ENCODE measurements at places on chromosomes 11 and 22.

GRCh38 chr11:72308226-72309073 is 64.5 kb upstream of the PHOX2A start:
- no peak for DNase-seq

GRCh38 chr11:67640021-67640757 is 626 bp upstream of the TBX10 start:
- DNase-seq: no peak

DNA sequence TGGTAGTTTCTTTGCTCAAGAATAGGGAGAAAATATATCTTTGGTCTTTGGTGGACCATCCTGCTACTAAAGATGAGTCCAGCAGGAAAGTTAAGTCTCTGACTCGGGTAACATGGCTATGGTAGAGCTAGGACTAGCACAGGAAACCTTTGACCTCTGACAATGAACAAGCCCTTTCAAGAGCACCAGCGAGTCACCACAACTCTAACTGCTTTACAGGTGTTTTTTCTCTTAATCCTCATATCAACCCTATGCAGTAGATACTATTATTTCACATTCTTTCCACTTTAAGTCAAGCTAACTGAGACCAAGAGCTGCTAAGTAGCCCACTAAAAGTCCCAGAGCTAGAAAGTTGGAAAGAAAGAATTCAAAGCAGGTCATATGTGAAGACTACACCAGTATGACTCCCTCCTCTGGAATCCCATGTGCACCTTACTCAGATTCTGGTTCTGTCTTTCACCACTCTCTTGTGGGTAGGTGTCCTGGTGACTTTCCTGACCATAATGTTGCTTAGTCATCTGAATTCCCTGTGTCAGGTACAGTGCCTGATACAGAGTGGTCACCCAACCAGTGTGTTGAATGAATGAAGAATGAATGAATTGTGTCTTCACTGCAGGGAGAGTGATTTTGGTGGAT is 53.8 kb upstream of the ME3 start:
- no peak for DNase-seq

- DNase-seq: no peak
Observed at GRCh38 chr11:118152020-118152551, 537 bp downstream of the SCN4B start.

GRCh38 chr11:32137263-32137662 is 46.4 kb downstream of the RCN1 start:
- no peak for DNase-seq

GRCh38 chr11:120715239-120715638 is 203.7 kb downstream of the GRIK4 start:
- DNase-seq: peak; percentile 25

DNA sequence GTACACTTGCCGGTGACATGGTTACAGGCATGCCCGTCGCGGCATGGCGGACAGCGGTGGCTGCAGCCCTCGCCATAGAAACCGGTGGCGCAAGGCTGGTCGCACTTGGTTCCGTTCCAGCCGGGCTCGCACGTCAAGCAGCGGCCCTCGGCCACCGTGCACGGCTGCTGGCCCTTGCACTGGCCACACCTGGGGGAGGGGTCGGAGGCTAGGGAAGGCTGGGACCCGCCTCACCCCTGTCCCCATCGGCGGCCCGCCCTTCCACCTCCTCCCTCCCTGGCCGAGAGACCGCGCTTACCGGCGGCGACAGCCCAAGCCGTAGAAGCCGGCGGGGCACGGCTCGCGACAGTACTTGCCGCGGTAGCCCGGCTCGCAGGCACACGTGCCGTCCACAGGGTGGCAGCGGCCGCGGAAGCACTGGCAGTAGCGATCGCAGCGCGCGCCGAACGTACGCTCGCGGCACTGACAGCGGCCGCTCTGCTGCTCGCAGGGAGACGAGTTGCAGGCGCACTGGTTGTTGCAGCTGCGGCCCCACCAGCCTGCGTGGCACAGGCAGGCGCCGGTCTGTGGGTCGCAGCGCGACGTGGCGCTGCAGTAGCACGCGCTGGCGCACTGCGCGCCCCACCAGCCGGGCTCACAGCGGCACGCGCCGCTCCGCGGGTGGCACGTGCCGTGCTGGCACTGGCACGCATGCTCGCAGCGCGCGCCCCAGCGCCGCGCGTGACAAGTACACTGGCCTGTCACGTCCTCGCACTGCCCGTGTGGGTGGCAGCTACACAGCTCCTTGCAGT is 6.7 kb downstream of the SCARF2 start:
- no peak for DNase-seq

DNA sequence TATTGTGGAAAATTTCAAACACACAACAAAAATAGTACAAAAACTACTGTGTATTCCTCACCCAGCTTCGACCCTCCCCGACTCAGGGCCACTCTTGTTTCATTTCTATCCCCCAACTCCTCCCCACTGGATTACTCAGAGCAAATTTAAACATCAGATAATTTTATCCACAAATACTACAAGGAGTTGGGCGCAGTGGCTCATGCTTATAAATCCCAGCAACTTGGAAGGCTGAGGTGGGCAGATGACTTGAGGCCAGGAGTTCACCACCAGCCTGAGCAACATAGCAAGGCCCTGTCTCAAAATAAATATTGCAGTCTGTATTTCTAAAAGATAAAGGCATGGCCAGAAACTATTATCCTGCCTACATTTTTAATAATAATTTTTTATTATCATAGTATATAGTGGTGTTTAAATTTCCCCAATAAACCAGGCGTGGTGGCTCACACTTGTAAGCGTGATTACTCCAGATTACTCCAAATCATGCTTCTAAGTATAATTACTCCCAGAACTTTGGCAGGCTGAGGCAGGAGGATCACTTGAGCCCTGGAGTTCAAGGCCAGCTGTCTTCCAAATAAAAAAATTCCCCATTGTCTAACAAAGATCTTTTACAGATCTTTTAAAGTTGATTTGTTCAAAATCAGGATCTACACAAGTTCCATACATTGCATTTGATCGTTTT is 39.8 kb downstream of the LRRC32 start:
- no peak for DNase-seq

DNA sequence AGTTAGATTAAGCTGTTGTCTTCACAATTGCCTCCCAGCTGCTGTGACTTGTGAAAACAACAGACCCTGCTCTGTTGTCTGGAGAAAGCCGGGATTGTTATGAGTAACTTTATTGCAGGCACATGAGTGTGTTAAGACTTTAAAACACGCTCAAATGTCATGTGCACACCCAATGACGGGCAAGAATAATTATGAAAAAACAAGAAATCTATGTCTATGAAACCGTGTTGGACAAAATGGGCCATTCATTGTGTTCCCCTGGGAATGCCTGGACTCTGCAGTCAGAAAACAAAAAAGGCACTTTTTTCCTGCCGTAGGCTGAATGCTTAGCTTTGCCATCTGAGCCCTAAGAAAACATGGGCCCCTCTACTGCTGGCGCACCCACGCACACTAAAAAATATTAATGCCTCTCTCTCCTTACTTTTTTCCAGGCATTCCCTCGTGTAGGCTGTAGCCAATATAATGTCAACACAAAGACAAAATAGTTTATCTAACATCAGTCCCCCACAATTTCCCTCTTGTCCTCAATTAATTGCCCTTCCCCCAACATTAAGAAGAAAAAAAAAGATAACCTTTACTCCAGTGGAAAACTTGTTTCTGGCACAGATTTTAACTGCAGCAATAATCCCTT is 207.9 kb downstream of the SOX6 start:
- DNase-seq: no peak

DNA sequence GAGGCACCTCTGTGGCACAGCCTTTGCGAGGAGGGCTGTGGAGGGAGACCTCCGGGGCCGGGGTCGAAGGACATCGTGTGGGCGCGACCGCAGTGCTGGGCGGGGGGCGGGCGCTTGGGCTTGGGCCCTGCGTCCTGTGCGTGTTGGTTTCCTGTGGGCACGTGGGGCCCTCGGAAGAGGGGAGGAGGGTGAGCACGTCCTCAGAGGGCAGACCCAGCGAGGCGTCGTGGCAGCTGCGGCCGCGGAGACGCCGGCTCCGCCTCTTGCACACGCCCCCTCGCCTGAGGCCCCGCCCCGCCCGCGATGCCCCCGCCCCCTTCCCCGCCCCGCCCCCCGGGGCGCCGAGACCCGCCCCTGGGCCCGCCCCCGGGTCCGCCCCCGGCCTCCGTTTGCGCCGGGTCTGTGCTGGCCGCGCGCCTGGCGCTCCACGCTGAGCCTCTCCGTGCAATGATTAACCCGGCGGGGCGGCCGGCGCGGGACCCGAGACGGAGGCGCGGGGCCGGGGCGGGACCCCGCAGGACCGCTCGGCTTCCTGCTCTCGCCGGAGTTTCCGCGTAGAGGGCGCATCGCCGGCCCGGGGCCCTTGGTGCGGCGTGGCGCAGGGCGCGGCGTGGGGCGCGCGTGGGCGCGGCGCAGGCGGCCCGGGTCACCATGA is at the start of gene PRR5:
PRR5 (plus strand) TSS at position 381 of the 655 bp plus-strand sequence; CDS start at position 652, 271 bp downstream.
- no peak for DNase-seq

GRCh38 chr11:8701891-8702597 is 19.5 kb downstream of the RPL27A start:
- no peak for DNase-seq

All from iPS DF 19.7 (cell line).